Testis (tissue), 5 donors: ENCODE measurements at places on chromosomes 16 and 17. TPM values are rescaled to one million over a fixed set of nuclear protein-coding genes. Genes with fewer than 3 reads are reported as not detected.
A peak's percentile ranks its signal among the peaks of the same experiment; 100 is the strongest.

The MRPL27 gene
- total RNA-seq = 69.1 TPM

The PRAC2 gene
- total RNA-seq = 2.6 TPM

The NACA2 gene
- total RNA-seq = 31.1 TPM

The ABCA9 gene
- total RNA-seq = 12.7 TPM

The KRTAP2-3 gene
- total RNA-seq = not detected

The ALKBH5 gene
- 213 TPM for total RNA-seq

The WSCD1 gene
- total RNA-seq = 11.6 TPM

The ST6GALNAC2 gene
- 29.7 TPM for total RNA-seq

The ZPBP2 gene
- total RNA-seq = 45.1 TPM

- DNase-seq = no peak
Measured at GRCh38 chr16:85037050-85037410, 9.4 kb downstream of the KIAA0513 start.

DNA sequence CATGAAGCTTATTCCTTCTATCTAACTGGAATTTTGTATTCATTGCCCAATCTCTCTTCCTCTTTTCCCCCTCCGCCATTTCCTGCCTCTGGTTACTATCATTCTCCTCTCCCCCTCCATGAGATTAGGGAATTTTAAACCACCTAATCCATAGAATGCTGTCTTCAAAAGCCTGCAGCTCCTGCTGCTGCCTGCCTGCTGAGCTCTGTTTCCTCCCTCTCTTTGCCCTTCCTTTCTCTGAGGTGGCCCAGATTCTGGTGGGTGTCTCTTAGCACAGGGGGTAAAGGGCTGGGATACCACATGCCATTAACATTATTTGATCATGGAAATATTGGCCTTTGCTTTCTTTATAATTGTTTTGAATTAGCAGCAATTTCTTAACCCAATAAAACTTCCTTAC is 241.6 kb downstream of the CNTNAP4 start:
- no peak for DNase-seq

- peak; percentile 58 for DNase-seq
Measured at GRCh38 chr17:28897769-28898526, 415 bp upstream of the FLOT2 start.

DNA sequence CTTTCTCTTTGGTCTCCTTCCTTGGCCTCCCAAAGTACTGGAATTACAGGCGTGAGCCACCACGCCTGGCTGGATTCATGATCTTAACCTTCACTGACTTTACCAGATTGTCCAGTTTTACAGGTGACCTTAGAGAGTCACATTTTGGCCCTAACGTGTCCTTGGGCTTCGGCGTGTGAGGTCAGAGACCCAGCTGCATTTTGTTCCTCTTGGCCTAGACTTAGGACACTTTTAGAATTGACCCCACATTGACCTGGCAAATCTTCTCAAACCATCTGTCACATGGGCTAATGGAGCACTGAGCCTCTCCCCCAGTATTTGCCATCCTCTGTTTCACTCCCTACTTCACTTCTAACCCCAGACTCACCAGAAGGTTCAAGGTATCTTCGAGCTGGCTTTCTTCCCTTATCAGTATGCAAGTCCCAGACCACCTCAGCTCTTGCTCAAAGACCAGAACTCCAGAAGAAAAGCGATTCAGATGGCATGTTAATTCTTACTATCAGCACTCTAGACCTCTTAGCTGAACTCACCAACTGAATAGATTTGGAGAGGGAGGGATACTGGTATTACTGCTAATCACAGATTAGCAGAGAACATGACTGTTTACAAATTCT is 1.7 kb upstream of the CYTH1 start:
- no peak for DNase-seq

GRCh38 chr17:81514739-81515529 is 2.3 kb upstream of the ACTG1 start:
- peak; percentile 83 for DNase-seq

DNA sequence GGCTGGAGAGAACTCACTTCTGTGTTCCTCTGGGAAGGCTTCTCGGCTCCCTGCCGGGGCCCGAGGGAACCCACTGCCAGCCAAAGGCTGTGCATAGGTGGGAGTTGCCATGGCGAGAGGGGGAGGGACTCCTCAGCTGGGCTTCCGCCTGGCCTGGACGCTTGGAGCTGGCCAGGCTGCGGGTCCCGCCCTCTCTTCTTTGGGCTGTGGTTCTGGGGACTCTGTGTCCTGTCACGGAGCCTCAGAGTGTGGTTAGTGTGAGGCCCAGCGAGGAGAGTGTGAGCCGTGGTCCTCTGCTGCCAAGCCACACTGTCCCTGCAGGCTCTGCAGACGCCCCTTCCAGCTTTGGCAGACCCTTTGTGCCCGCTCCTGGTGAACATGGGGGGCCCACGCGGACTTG is 123.1 kb downstream of the OR1D5 start:
- DNase-seq = peak; percentile 58

DNA sequence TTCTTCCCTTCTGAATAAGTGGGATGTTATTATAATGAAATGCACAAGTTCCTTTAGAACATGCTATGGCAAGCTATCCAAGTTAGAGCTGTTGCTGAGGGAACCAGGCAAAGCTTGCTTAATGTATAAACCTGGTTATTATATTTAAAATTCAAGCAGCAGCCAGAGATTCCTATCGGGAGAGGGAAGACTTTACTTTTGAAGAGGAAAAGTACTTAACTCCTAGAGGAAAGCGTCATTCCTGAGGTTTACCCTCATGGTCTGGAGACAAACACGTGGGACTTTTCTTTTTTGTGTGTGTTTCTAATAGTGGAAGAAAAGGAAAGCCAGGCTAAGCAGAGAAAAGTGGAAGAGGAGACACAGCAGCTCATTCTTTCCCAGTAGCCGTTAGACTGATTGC is 39.9 kb upstream of the MYH10 start:
- no peak for DNase-seq

DNA sequence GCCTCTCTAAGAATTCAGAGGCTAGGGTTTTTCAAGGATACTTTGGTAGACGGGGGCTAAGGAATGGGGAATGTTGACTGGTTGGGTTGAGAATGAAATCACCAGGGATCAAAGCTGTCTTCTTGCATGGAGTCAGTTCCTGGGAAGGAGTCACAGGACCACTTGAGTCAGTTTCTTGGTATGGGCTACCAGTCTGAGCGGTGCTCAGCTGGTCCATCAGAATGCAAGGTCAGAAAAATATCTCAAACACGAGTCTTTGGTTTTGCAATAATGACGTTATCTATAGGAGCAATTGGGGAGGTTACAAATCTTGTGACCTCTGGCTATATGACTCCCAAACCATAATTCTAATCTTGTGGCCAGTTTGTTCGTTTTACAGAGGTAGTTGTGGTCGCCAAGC is 18.4 kb downstream of the CHD9NB start:
- no peak for DNase-seq

DNA sequence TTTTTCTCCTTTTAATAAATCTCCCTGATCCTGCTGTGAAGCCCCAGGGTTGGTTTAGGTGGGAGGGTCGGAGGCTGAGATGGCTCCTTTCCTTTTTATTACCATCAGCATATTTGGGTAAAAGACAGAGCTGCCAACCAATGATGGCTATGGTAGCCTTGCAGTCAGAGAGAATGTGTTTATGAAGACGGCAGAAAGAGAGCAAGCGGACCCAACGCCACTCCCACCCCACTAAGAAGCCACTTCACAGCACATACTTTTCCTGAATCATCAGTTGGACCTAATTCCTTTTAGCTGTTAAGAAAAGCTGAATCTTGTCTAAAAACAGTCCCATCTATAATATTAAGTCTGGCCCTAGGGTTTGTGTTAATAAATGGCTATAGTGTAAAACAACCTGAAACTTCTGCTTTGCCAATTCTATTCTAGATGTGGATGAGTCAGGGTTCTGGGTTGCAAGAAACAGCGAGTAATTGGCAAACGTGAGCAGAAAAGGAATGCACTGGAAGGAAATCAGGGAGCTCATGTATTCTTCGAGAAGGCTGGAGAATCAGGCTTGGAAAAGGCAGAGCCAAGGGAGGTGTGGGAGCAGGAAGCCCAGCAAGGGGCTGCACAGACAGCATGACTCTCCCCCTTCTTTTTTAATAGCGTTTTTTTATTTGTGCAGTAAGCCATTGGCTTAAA is 34.0 kb upstream of the PRKCA start:
- no peak for DNase-seq

DNA sequence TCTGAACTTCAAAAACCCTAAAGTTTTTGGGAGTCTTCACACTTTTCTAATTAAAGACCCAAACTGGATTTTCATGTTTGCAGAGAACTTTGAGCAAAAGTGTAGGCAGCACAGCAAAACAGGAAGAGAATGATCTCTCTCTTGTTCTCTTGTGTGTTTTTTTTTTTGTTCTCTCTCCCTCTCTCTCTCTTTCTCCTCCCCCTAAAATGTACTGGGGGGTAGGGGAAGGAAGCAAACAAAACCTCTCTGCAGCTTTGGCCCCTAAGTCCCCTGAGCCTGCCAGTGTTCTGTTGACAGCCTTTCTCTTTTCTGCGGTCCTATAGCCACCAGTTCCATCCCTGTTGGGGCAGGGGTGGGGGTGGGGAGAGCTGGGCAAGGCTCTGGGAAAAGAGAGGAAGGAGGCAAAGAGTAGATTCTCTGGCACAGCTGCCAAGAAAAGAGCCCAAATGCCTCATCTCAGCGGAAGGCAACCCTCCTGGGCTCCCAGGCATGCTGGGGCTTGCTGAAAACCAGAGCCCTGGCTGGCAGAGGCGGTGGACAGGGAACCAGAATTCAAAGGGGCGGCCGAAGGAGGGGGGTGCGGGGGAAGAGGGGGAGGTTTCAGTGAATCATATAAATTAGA is 295.3 kb downstream of the SOX9 start:
- DNase-seq = no peak

- no peak for DNase-seq
Measured at GRCh38 chr17:72404872-72405271, 284.1 kb downstream of the SOX9 start.

- DNase-seq = no peak
Measured at GRCh38 chr16:86708431-86708830, 130.1 kb downstream of the FOXL1 start.

GRCh38 chr16:78200623-78201096 is 101.2 kb downstream of the WWOX start:
- DNase-seq = no peak

DNA sequence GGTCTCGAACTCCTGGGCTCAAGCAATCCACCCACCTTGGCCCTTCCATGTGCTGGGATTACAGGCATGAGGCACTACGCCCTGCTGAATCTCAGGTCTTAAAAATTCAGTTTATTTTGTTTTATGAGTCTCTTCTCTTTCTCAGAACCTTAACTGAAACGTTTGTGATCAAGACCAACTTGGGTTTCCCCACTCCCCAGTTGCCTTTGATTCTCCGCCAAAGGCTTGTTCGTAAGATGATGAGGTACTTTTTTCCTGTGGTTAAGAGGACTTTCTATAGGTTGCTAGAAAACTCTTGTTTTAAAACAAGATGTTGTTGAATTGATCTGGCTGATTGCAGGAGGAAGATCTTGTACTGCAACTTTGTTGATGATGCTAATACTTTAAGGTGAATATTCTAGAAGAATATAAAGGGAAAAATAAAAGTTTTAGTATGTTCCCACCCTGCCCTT is 11.7 kb downstream of the ABCC1 start:
- DNase-seq = no peak

GRCh38 chr16:11672206-11673090 is 4.2 kb downstream of the SNN start:
- no peak for DNase-seq

GRCh38 chr17:6413065-6413464 is 21.9 kb downstream of the AIPL1 start:
- no peak for DNase-seq

GRCh38 chr17:14701886-14702285 is 401.0 kb downstream of the HS3ST3B1 start:
- DNase-seq = no peak

DNA sequence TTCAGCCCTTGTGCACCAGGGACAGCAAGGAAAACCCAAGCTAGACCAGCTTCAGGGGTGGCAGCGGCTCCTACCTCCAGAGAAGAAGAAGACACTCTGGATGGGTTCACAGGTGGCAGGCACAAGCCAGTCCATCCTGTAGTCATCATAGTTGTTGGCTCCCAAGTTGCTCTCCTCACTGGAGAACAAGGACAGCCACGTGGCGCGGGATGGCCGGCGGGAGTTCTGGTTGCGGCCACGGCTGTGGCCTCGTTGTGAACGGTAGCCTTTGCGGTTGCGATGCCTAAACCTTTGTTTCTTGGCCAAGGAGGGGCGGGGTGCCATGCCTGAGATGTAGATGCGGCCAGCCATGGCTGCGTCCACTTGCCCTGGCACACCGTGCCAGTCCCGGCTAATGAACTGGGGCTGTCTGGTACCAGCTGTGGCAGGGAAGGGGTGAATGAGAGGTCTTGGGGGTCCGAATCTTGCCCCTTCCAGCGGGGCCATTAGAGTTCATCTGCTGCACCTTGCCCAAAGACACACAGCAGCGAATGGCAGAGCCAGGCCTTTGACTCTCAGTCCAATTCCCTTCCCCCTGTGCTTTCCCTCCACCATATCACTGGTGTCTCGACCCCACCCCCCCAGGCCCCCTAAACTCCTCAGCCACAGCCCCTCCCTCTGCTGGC is 2.3 kb downstream of the VTN start:
- no peak for DNase-seq

DNA sequence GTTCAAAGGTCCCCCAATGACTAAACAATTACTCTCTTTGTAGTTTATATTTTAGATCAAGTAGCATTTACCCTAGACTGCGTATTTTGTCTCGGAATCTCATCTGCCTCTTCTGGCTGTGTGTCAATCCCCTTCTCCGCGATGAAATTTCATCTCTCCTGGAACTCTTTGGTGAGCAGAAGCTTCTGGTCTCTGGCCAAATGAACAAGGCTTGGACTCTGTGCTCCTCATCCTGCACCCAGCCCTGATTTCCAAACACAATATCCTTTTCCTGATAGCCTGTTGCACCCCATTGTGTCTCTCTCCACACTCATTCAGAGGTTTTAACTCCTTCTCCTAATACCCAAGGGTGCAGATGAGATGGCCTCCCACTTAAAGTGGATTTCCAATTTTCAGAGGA is 609.4 kb upstream of the CDH5 start:
- no peak for DNase-seq

GRCh38 chr16:8656376-8656775 is 18.0 kb upstream of the ABAT start:
- DNase-seq = no peak
